WTC11 (cell line): ENCODE measurements at places on chromosomes 4 and X.

GRCh38 chr4:10083331-10083771 is 33.2 kb downstream of the WDR1 start:
- DNase-seq: no peak

DNA sequence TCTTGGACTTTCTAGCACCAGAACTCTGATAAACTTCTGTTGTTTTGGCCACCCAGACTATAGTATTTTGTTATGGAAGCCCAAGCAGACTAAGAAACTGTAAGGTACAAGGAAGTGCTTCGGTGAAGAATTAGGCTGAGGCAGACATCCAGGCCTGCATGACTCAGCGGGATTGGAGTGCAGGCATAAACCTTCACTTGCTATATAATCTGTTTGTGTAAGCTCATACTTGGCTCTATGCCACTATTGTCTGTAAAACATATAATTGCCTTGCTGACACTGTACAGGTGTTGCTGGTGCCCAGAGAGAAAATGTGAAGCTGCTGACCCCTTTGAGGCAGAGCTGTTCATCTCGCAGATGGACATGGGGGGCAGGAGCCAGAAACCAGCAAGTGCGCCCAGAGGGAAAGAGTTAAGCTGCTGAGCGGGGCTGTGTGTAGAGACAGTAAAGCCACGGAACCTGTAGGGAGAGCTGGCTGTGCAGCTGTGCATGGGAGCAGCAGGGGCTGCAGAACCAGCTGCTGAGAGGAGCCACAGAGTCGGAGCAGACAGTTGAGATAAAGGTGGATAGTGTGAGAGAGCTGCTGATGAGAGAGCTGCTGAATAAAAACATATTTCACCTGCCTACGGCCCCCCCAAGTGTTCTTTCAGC is 96.2 kb downstream of the RBM46 start:
- no peak for DNase-seq

GRCh38 chrX:78109458-78109857 is 5.4 kb downstream of the PGK1 start:
- DNase-seq: no peak

GRCh38 chr4:159150396-159150795 is 47.5 kb downstream of the RAPGEF2 start:
- DNase-seq: no peak

GRCh38 chr4:57905965-57906364 is 795.8 kb upstream of the IGFBP7 start:
- no peak for DNase-seq

DNA sequence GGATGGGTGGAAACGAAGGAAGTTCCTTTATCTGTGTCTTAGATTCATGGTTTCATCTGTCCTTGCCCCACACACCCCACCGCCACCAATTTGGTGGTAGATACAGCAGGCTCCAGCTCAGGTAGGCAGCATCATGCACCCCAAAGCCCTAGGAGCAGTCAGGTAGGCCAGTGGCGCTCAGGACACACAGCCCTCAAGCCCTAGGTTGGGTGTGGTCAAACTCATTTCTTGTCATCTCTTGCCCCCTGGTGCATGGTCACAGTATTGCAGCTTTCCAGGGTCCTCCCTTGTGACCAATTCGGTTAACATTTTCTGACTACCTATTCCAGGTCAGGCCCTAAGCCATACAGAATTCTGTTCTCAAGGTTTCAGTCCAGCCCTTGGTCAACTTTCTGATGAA is 14.5 kb upstream of the PRRG3 start:
- DNase-seq: peak; percentile 81

DNA sequence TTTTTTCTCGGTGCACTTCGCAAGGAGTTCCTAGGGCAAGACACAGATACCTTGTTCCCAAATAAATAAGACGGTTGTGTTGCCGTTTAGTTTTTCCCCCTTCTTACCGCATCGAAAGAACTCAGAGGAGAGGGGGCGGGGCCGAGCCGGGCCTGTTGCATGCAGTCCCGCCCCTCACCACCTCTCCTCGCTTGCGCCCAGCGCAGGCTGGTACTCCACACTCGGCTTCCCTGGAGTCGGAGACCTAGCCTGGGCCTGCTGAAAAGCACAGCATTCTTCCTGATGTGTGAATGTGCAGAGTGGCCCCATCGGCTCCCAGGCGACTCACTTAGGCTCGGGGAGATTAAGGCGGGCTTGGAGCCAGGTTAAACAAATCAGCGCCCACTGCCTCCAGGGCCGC is 26.1 kb upstream of the VMA21 start:
- DNase-seq: peak; percentile 74

DNA sequence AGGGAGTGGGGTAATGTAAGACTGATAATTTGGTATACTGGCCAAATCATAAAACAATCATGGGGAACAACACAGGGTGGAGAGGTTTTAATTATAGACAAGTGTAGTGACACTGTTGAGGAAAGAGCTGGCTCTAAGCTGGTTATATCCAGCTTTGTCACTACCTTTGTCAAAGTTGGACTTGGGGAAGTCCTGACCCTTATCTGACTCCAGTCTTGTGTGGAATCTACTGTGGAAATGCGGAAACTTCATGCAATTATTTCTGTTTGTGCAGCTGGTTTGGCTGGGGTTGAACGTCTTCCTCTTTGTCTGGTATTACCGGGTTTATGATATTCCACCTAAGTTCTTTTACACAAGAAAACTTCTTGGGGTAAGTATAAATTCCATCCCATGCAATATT is 2.0 kb downstream of the CYBB start:
- no peak for DNase-seq

DNA sequence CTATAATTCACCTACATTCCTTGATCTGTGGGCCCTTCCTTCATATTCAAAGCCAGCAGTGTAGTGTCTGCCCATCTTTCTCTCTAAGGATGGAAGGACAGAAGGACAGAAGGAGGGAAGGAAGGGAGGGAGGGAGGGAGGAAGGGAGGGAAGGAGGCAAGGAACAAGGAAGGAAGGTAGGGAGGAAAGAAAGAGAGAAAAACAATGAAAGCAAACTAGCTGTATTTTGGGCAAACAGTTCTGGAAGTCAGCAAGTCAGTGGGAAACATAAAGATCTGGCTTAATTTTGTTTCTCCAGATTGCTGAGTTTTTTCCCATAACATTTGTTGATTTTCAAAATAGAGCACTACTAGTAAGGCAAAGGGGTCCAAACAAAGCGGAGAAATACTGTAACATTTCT is 555.2 kb upstream of the EPHA5 start:
- no peak for DNase-seq

GRCh38 chrX:113873056-113873455 is 710.8 kb upstream of the HTR2C start:
- DNase-seq: no peak

- DNase-seq: no peak
These were observed 130.7 kb downstream of the IL1RAPL2 start for GRCh38 chrX:104696667-104697066.

DNA sequence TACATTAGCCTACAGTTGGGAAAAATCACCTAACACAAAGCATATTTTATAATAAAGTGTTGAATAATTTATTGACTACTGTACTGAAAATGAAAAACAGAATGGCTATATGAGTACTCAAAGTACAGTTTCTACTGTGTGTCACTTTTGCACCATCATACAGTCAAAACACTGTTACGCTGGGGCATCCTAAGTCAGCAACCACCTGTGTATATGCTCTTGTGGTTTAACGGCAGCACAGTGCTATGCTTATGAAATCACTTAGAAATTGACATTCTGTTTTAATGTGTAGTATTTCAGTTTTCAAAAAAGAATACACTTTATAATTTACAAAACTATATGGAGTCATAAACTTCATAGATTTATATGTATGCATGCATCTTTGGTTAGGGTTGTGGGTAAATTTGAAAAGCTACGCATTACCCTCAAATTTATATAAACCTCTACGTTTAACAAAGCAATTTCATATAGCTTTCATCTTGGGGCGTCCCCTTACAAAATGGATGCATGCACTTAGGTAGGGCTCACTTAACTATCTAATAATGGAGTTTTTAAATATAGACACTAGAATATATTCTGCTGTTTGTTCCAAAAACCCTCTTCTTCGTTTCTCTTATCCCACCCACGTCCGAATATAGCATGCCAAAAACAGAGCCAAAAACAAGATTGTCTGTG is 690 bp upstream of the NEIL3 start:
- DNase-seq: no peak

DNA sequence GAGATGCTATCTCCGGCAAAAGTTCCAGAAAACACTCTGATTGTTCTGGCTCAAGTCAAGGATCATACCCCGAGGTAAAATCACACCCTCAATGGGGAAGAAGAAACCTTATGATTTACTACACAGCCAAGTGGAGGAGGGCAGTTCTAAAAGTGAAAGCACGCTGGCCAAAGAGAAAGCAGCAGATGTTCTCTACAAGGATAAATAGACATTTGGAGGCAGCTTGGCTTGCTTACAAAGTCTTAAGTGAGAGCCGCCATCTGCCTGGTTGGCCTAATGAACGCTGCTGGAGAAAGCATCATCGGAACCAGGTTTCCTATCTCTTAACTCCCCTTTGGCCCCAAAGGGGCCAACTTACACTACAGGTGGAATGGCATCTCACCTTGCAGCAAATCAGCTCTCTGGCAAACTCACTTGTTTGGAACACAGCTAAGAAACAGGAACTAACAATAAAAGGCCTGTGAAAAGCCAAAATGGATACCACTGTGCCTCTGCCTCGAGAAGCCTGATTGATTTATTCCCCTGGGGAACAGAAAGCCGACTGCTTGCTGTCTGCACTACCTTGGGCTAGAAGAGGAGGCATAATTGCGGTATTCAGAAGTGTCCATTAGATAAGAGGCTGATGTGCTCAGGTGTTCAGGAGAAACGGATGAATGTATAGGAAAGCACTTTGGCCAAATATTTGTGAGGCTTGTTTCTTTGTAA is 22.8 kb downstream of the FRAS1 start:
- DNase-seq: no peak

DNA sequence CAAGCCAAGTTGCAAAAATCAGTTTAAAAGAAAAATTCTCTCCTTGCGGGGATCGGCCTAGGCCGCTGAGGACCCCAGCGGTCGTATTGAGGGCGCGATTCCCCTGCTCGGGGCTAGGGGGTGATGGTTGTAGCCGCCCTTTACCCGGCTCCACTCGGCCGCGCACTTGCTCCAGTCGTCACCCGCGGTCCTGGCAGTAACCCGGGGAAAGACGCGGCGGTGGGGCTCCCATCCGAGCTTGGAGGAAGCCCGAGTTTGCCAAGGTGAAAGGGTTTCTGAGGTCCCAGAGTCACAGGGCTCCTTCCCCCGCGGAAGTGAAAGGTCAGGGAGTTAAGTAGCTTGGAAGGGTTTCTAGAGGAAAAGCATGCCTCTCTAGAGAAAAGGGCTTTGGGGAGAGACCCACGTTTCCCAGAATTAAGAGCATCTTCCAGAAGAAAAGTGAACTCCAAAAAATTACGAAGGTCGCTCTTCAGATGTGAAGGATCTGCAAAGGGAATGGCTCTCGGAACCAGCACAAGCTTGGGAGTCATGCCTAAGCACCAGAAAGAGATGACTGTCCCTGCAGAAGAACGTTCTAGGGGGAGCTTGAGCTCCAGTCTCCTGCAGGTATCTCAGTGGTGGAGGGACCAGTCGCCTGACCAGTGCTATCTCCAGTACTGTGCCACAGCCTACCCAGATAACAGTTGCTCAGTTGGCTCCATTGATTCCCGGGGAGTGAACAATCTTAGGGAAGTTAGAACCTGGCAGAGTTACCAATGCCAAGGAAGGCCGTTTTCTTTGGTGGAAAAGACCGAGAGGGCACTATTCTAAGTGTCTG is 875 bp downstream of the LAP3 start:
- DNase-seq: peak; percentile 54

- no peak for DNase-seq
These were observed 78.0 kb upstream of the PDHA2 start for GRCh38 chr4:95761871-95762270.

DNA sequence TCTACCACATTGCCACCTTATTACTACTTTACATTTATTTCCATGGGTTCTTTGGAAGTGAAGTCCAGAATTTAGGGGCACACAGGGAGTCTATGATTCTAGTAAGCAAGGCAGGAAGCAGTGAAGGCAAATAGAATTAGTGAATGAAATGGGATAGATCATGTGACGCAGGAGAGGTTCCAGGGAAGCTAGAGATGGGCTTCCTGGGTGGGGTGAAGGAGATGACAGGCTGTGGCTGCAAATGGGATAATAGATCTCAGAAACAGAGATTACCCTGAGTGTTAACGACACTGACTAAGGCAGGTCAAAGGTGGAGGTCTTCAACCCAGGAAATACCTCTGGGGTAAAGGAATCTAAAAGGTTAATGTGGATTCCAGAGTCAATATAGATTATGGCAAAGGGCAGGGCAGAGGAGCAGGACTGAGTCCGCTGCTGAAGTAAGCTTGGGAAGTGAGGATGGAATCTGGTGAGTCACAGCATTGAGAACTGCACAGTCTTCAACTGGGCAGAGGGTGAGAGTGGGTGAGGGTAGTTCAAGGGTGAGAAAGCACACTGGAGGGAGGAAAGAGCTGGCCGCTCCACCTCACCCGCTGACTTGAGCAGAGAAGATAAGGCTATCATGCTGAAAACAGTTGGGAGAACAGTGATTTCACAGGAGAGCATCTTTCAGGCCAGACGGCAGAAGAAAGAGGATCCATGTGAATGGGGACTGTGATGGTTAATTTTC is 70.8 kb downstream of the ANXA3 start:
- DNase-seq: no peak

DNA sequence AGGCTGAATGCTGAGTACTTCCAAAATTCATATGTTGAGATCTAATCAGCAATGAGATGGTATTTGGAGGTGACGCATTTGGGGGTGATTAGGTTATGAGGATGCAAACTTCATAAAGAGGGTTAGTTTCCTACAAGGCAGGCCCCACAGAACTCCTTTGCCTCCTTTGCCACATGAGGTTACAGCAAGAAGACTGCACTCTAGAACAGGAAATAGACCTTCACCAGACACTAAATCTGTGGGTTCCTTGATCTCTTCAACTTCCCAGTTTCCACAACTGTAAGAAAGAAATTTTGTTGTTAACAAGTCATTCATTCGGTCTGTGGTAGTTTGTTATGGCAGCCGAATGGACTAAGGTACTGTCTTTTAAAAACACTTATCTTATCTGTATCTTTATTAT is 681.9 kb upstream of the HS3ST1 start:
- no peak for DNase-seq

GRCh38 chrX:140766024-140766611 is 56.6 kb downstream of the LINC00632 start:
- peak; percentile 40 for DNase-seq

DNA sequence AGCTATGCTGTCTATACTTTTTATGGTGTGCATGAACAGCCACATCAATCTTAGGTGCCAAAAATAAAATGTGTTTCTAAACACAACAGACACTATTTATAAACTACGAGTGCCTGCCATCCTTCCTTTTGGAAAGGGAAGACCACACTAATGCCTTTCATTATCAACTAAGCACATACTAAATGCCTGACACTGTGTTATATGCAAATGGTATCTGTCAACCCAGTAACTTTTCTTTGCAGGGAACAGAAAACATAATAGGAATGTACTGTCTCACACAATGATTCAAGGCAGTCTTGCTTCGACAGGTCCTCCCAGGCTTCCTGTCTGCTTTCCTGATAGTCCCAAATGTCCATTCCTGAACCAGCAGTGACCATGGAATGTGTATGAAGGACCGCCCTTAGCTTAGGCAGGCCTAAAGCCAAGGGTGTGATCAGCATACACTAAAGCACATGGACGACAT is 43.8 kb downstream of the ADGRA3 start:
- DNase-seq: no peak
